Osteocyte (in vitro differentiated cells): ENCODE measurements at places on chromosomes 3 and 15.

DNA sequence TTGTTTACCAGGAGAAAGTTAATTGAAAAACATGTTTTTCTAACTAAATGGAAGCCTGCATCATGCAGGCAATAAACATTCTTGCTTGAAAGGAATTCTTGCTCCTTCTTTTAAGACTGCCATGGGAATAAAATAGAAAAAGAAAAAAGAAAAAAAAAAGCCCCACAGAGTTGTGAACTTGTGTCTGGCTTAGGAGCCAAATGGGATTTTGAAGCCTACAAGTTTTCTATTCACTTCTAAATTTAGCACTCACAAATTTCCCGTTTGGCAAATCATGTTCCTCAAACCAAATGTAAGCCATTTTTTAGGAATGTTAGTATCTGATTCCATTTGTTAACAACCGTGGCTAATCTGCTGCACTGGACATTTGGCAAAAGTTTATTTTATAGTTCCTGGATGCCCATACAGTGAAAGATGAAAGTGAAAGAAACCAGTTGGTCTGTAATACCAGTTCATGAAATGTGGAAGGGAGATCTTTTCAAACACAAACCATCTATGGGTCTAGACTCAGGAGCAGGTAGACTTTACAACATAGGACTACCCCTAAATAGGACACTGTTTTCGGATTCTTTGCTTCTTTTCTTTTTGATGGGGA is 133.8 kb upstream of the GMNC start:
- DNase-seq, result no peak
- no peak overlapping the region for H3K27ac ChIP-seq
- no peak overlapping the region for H3K4me3 ChIP-seq
- H3K27me3 ChIP-seq, result peaks cover 2% of the 10 kb centered on the region
- H3K4me1 ChIP-seq, result peaks cover 2% of the 10 kb centered on the region

DNA sequence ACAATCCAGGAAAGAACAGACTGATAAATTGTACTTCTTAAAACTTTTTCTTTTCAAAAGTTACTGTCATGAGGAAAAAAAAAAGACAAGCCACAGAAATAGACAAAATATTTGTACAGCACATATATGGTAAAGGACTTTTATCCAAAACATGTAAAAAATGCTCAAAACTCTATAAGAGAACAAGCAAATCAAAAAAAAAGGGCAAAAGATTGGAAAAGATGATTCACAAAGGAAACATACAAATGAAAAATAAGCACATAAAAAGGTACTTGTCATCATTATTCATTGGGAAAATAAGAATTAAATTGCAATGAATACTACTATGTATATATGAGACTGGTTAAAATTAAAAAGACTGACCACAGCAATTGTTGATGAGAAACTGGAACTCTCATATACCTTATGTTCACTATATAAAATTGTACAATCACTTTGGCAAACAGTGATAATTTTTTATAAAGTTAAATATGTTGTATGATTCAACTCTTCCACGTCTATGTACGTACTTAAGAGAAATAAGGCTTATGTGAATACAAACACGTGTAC is 39.7 kb downstream of the DIPK2A start:
- peaks cover 7% of the 10 kb centered on the region for H3K36me3 ChIP-seq
- no peaks in the 10 kb centered on the region for H3K27me3 ChIP-seq
- DNase-seq, result no peak
- peak overlapping the region; percentile 90 for H3K27ac ChIP-seq
- H3K4me1 ChIP-seq, result peaks cover 46% of the 10 kb centered on the region

DNA sequence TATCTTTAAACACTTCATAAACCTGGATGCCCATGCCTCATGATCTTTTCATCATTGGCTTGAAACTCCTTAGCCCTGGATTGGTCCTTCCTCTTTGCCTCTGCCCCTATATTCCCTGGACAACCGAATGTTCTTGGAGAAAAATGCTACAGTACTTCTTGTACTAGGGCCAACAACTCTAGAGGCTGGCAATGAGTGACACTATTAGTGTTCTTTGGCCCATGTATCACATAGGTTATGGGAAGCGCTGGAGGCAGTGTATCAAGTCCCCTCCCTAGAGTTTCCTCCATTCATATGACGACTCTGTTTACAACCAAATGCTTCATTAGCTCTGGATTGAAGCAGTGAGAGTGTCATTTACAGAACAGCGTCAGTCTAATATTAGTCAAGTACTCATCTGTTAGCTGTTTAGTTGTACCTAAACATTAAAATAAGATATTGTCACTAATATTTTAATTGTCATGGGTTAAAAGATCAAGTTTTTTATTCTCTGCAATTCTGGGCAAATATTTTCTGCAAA is 66.4 kb upstream of the MYO5C start:
- no peak overlapping the region for H3K27ac ChIP-seq
- DNase-seq, result no peak
- no peak overlapping the region for H3K4me3 ChIP-seq

GRCh38 chr3:18900994-18901393 is 247.3 kb upstream of the KCNH8 start:
- no peaks in the 10 kb centered on the region for H3K36me3 ChIP-seq
- no peaks in the 10 kb centered on the region for H3K27me3 ChIP-seq
- H3K4me3 ChIP-seq, result no peak overlapping the region

DNA sequence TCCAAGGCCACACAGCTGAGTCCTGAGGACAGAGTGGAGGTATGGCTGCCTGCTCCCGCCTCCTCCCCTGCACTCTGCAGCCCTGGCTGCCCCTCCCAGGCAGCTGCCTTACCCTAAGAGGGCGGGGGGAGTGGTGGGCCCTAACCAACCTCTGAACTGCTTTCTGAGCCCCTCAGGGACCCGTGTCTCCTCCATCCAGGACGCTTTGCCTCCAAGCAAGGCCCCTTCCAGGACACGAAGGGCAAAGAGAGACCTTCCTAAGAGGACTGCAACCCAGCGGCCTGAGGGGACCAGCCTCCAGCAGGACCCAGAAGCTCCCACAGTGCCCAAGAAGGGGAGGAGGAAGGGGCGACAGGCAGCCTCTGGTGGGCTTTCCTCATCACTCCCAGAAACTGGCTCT is 7.6 kb downstream of the NEIL1 start:
- no peaks in the 10 kb centered on the region for H3K4me1 ChIP-seq
- H3K4me3 ChIP-seq, result no peak overlapping the region
- H3K27ac ChIP-seq, result no peak overlapping the region

- peaks cover 9% of the 10 kb centered on the region for H3K4me1 ChIP-seq
- H3K4me3 ChIP-seq, result no peak overlapping the region
- H3K36me3 ChIP-seq, result no peaks in the 10 kb centered on the region
- no peaks in the 10 kb centered on the region for H3K27me3 ChIP-seq
- H3K27ac ChIP-seq, result no peak overlapping the region
Observed at GRCh38 chr3:133855002-133855370, 40.7 kb downstream of the RAB6B start.

GRCh38 chr3:181694805-181695660 is 16.7 kb upstream of the SOX2 start:
- no peak for DNase-seq
- peaks cover 38% of the 10 kb centered on the region for H3K27me3 ChIP-seq
- H3K36me3 ChIP-seq, result no peaks in the 10 kb centered on the region

DNA sequence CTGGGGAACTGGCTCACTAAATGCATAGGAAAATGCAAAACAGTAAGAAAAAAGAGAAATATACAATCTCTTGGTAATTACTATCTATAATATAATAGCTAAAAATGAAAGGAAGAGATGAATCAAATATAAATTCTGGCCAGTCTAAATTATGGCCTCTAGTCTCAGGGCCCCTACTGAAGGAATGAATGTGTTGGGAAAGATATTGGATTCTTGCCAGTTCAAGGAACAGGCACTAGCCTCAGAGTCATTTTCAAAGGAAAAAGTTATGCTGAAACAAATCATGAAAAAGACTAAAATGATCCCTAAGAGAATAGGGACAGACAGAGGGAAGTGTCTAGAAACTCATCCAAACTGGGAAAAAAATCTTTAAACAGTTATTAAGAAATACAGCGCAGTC is 62.4 kb downstream of the C3orf80 start:
- DNase-seq, result no peak
- H3K4me3 ChIP-seq, result no peak overlapping the region
- no peak overlapping the region for H3K27ac ChIP-seq
- H3K27me3 ChIP-seq, result no peaks in the 10 kb centered on the region
- no peaks in the 10 kb centered on the region for H3K4me1 ChIP-seq
